GDM1 (cell line): ENCODE measurements at places on chromosomes 1 and 21.
A peak's percentile ranks its signal among the peaks of the same experiment; 100 is the strongest.

DNA sequence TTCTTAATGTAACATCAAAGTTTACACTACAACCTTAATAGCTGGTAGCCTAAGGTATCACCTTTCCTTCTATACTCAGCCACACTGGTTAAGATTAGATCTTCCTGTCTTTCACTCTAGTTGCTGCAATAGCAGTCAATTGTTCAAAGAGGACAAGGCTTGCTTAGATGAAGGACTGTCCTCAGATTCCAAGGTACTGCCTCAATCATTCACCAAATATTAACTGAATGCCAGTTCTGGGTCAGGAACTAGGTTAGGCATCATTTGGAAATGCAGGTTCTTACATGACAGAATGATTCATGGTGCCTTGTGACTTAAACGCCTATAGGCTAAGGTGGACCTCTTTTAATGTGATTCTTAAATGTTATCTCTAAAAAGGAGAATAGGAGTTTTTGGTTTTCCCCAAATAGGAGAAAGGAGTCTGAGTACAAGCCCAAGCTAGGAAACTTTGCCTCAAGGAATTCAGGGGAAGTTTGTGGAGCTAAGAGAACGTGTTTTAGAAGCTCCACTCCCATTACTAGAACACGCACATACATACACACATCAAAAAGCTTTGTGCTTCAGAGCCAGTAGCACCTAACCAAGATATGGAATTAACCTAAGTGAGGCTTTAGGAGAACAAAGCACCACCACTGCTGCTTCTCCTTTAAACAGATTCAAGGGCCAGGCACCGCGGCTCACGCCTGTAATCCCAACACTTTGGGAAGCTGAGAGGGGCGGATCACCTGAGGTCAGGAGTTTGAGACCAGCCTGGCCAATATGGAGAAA is 8.5 kb upstream of the WDR47 start:
- no peak for DNase-seq

DNA sequence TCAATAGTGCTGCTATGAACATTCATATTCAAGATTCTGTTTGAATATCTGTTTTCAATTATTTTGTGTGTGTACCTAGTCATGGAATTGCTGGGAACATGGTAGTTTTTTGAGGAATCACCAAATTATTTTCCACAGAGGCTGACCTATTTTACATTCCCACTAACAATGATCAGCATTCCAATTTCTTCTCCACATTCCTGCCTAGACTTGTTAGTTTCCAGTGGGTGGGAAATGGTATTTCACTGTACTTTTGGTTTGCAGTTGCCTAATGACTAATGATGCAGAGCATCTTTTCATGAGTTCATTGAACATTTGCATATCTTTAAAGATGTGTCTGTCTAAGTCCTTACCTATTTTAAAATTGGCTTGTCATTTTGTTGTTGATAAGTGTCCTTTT is 1182.6 kb upstream of the B3GALT2 start:
- DNase-seq: no peak

DNA sequence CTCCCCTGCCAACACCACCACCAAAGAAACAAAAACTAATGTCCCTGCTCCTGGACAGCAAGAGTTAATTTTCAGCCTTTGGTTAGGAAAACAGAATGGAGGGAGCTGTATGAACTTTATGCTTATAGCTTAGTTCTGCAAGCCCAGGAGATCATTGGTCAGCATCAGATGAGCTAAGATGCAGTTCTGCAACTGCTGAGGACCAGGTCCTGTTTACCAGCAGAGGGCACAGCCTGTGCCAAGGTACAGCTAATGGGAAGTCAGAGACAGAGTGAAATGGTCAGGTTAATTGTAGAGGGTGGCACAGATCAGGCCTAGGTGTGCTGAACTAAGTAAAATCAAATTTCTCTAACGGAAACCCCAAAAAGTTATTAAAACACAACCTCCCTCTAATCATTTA is 161.3 kb downstream of the ROR1 start:
- no peak for DNase-seq

GRCh38 chr1:22131875-22132486 is 10.9 kb downstream of the WNT4 start:
- DNase-seq: peak; percentile 5
